ENCODE measurements at places on chromosomes 7 and 10.

GRCh38 chr7:41967156-41967555 lies 264.3 kb upstream of the INHBA start:
- no peak for DNase-seq

- no peak for DNase-seq
Measured at GRCh38 chr7:77453531-77453930, 37.4 kb upstream of the GSAP start.

DNA sequence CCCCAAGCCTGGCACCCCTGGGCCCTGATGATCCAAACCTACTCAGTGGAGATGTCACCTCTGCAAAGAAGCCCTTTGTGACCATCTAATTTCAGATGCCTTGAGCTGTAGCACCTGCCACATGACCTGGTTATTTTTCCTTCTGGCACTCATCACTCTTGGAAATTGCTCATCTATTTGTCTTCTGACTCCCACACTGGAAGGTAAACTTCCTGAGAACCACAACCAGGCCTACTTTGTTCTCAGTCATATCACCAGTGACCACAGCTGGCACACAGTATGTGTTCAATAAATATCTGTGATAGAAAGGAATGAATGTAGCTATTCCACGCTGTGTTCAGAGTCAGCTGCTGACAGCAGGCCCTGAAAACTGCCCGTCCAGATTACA lies 97.1 kb downstream of the SH3PXD2A start:
- DNase-seq = no peak

- no peak for DNase-seq
Measured at GRCh38 chr7:3087243-3087755, 43.6 kb upstream of the CARD11 start.

GRCh38 chr7:21041666-21042065 lies 255.0 kb upstream of the SP8 start:
- DNase-seq = no peak

GRCh38 chr10:18140149-18140956 lies at the start of gene CACNB2:
Gene CACNB2 (plus strand): TSS chr10:18140424.
- DNase-seq = peak; percentile 36

DNA sequence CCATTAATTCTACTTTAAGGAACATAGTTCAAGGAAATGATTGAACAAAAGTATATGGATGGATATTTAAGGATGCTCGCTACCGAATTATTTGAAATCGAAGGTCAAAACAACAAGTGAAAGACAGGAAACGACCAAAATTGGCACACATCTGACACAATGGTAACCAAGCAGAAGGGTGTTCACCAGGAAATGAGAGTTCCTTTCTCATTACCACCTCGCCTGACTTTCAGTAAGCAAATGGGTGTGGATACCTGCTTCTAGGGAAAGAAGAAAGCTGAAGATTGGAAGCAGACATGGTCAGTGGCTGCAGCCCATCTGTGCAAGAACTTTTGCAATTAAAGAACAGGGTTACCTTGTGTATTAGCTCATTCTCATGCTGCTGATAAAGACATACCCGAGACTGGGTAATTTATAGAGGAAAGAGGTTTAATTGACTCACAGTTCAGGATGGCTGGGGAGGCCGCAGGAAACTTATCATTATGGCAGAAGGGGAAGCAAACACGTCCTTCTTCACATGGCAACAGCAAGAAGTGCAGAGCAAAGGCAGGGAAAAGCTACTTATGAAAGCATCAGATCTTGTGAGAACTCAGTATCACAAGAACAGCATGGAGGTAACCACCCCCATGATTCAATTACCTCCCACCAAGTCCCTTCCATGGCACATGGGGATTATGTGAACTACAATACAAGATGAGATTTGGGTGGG lies 6.2 kb upstream of the TMEM273 start:
- no peak for DNase-seq

- no peak for DNase-seq
Measured at GRCh38 chr7:42192066-42192465, 44.9 kb downstream of the GLI3 start.

DNA sequence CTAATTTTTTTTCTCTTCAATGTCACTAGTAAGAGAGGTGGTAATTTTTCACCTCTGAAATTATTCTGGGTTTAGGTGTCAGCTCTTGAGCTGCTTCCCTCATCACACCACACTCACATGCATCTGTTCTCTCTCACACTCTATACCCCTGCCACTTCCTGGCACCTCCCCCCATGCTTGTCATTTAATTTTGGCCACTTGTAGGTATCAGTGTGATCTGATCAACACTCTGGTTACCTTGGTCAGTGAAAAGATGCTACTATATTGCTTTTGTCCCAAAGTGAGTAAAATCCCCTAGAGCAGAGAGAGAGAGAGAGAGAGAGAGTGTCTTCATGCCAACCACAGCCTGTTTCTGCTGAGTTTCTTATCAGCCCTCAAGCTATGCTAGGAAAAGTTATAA lies 42.5 kb downstream of the STK17A start:
- peak; percentile 46 for DNase-seq

- no peak for DNase-seq
Measured at GRCh38 chr10:18737236-18737635, 78.0 kb downstream of the ARL5B start.

- DNase-seq = peak; percentile 69
Measured at GRCh38 chr10:95297402-95297801, 6.6 kb upstream of the PDLIM1 start.

DNA sequence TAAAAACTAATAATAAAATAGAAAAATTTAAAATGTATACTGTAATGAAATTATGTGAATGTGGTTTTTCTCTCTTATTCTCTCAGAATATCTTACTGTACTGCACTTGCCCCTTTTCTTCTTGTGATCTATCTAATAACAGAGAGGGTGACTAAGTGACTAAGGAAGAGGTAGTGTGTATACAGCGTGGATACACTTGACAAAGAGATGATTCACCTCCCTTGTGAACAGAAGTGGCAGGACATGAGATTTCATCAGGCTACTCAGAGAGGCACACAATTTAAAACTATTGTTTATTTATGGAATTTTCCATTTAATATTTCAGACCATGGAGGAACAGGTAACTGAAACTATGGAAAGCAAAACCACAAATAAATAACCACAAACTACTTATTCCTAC lies 806.6 kb upstream of the GHITM start:
- DNase-seq = no peak

DNA sequence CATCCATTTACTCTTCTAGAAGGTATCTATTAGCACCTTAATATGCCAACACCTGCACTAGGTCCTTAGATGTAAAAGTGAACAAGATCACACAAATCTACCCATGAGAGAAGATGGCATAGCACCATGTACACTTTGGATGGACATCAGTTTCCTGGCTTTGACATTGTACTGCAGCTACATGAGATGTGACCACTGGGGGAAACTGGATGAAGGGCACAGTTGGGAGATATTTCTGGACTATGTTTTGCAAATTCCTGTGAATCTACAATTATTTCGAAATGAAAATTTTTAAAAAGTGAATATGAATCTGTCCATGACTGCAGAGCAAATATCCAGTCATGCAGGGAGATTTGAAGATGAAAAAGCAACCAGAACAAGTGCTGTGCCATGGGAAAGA lies 124.5 kb downstream of the PRKCQ start:
- no peak for DNase-seq

DNA sequence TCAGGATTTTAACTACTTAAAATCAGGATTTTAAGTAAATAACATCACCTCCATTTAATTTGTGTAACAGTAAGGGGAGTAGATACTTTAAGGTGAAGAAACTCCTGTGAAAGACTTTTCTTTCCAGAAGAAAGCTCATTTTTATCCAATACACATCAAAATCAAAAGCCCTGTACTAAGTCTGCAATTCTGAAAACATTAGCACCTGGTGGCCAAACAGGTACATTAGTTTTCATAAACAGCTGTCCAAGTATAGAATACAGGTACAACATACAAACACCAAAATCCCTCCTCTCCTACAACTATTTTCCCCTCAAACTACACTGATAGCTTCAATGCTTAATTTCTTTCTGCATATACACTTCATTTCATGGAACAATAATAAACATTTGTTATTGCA lies 22.9 kb downstream of the FAM3C start:
- no peak for DNase-seq

DNA sequence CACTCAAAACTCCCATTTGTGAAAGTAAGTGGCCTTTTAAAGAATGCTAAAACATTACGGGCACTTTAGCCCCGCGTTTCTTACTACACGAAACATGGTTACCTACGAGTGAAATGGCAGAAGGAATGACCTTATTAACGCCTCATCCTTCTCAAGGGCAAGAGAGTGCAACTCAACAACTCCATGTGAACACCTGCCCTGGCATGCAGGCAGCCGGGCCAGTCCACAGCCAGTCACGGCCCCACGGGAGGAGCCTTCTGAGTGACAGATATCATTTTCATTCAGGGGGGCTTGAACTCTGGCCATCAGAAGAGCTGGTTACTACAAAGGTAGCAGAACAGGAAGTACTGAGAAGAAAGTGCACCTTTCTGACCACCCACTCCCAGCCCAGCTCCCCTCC lies 236.1 kb downstream of the PTPRN2 start:
- no peak for DNase-seq

GRCh38 chr10:34319197-34319846 lies 495.8 kb downstream of the PARD3 start:
- no peak for DNase-seq

DNA sequence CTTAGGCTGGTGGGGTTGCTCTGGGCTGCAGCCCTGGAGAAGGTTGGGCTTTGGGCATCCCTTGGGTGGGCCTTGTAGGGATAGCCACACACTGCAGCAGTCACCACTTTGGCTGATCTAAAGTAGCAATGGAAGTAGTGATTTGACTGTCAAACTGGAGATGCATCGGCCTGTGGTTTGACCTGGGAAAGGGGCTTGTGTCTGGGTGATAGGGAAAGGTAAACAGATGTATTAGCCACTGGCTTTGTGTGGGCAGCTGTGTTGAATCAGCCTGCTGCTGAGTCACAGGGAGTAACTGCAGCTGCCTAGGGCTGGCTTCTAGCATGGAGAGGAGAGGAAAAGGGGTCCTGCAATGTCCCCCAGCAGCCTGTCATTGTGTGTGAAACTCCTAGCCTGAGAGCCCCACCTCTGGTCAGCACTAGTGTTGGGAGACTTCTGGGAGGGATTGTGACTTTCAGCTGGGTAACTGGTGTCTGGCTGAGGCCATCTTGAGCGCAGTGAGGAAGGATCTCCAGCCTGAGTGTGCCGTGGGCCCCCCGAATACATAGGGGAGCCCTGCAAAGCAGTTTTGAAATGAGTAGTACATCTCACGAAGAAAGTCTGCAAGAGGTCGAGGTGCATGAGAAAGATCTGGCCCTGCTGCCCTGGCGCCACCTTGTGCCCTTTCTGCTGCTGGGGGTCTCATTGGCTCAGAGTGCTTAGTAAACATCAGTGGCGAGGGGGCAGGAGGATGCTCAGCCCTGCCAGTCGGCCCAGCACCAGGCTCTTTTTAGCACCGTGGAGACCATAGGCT lies 117.3 kb downstream of the FANK1 start:
- no peak for DNase-seq

DNA sequence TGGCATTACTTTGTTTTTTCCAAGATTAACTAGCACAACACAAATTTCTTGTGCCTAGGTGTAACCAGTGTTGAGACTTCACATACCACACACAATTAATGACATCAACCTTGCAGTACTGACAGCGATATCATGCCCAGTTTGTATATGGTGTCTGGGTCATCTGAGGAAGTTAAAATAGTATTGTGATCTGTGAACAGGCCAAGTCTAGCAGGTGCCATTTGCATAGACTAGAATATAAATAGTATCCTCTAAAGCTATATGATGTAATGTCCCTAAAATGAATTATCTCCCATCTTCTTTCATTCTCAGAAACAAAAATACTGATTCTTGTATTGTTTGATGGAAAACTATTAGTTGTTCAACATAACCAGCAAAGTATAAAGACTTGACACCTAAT lies 175.8 kb upstream of the KAT6B start:
- DNase-seq = no peak

GRCh38 chr7:114901771-114902170 lies 20.1 kb upstream of the MDFIC start:
- no peak for DNase-seq

- DNase-seq = no peak
Measured at GRCh38 chr7:37323966-37324365, 124.7 kb downstream of the ELMO1 start.

DNA sequence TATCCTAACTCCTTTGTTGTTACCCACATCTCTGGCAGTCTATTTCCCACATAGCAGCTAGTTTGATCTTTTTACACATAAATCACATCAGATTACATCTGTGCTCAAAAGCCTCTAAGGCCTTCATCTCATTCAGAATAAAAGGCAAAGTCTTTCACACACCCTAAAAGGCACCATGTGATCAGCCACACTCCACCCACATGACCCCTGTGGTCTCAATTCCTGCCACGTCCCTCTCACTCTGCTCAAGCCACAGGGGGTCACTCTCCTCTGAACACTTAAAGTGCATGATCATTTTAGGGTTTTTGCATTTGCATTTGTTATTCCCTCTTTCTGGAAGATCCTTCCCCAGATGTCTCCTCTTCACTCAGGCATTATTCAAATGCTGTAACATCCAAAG lies 30.8 kb downstream of the ELAPOR2 start:
- DNase-seq = no peak

DNA sequence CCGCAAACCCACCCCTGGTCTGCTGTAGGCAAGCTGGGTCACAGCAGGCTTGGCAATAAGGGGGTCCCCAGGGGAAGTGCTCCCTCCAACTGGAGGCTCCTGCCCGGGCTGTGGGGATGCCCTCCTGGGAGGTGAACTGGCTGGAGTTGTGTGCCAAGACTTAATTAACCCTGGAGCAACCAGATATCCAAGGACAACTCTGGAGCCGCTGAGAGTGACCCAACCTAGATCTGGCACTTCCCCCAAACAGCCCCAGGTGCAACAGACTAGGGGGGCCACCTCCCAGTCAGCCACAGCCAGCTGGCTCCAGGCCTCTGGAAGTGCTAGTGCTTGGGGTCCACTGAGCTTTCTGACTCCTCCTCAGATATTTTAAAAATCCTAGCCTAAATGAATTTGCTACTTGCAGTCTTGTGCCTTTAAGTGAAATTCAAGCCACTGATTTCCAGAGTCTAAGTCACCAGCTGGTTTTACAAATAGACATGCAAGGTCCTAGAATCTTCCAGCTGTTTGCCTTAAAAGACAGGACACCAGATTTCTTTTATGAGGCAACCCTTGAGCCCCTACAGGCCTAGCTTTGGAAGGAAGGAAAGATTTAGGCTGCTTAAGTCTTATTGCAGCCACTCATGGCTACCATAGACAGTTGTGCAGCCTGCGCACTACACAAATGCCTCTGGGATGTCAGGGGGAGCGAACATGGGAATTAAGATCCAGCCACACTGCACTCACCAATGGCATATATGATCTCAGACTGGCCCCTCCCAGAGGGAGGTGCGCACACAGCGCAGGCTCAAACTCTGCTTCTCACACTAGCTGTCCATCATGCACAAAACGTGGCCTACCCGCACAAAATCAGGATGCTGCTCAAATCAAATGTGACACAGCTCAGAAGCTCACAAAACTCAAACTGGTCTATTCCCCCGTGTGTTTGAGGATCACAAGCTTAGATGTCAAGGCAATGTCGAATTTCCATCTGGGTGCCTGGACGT lies 42.6 kb upstream of the MYL10 start:
- no peak for DNase-seq
